Omental fat pad (tissue), 4 donors: ENCODE measurements at places on chromosomes 4 and X.

DNA sequence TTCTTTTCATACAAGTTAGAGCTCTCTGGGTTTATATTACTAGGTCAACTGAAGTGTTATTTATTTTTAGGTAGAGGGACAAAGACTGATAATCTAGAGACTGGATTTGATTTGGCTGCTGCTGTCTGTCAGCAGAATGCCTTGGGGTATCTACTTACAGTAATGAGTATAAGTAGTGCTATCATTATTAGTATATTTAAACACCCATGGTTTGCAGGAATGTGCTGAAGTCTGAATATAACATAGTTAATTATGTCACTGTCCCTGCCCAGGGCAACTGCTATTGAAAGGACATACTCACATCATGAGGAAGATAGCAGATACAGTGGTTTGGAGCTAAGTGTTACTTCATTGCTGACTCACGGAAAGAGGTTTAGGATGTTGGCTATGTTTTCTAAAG is 76.2 kb downstream of the PRRG1 start:
- DNase-seq, result no peak

DNA sequence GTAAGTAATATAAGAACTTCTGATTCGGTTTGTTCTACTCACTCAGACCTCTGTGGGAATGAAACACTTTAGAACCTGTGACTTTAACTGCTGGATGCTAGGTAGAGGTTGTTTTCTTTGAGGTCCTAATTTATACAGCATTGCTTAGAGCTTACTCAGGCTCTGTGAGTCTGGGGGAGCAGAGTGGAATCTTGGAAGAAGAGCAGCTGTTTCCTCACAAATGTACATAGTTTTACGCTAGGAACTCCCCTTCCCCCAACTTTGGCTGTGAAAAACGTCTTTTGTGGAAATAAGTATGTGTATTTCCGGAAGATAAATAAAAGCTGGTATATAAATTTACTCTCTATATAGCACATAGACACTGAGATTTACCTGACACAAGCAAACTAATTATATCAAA is 141.4 kb downstream of the NAA11 start:
- DNase-seq, result no peak

DNA sequence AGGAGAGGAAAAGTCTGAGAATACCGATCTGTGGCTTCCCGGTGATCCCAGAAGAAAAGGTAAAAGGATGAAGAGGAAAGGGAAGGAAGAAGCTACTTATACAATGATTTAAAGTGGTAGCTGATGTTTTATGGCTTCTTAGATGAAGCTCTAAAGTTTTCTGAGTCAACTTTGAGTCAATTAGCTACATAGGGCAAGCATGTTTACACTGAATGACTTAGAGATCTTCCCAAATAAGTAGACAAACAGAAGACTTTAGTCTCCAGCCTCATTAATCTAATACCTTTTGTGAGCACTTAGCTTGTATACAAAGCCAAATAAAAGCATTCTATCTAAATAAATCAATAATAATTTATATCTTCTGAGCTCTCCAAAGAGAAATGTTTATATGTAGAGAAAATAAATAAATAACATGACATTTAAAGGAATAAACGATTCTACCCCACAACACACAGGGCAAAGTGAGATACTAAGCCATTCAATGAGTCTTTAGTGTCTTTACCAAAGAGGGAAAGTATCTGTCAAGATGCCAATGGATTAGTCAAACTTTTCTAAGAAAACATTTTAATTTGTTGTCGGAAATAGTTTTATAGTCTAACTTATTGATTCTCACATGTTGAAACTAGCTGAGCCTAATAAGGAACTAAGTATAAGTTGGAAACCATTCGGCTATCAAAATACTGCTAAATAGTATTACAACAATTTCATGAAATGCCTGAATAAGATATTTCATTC is 46.0 kb upstream of the TMEM184C start:
- no peak for DNase-seq

DNA sequence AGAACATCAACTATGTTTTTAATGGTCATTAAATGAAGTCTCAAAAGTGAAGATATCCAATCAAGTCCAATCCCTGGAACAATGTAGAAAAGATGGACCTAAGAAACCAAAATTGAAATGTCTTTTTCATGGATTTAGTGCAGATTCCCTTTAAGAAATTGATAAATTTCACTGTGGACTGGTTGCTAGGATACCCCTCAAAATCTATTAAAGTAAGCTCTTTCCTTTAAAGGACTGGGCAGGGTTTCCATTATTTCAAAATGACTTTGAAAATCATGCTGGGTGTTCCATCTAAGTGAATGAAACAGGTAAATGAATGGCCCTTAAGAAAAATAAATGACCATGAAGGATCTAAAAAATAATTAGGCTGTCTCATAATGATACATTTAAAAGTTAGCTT is 28.6 kb downstream of the PLRG1 start:
- DNase-seq, result no peak

DNA sequence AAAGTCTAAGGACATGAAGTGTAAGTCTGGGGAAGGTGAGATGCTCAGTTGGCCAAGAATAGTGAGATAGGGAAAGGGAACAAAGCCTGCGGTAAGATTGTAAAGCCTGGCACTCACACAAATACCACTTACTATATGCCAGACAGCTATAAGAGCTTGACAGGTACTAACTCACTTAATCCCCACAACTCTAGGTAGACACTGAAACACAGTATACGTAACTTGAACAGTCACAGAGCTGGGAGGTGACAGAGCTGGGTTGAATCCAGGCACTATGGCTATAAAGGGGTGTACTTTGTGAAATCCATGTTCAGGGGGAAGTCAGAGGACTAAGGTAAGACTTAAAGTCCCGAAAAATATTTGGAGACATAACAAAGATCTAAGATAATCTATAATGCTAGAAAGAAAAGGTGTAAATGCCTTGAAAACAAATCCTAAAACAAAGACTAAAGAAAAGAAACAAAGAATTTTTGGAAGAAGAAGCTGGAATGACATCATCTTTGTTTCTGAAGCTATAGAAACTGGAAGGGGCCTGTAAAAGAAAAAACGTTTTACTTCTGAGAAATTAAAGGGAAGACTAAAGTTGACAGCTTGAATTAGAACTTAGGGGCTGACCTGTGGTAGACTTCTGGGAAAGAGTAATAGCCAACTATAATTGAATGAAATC is 172.5 kb downstream of the PPP3CA start:
- no peak for DNase-seq

- DNase-seq, result no peak
Observed at GRCh38 chr4:89039730-89040338, 17.2 kb downstream of the FAM13A start.

DNA sequence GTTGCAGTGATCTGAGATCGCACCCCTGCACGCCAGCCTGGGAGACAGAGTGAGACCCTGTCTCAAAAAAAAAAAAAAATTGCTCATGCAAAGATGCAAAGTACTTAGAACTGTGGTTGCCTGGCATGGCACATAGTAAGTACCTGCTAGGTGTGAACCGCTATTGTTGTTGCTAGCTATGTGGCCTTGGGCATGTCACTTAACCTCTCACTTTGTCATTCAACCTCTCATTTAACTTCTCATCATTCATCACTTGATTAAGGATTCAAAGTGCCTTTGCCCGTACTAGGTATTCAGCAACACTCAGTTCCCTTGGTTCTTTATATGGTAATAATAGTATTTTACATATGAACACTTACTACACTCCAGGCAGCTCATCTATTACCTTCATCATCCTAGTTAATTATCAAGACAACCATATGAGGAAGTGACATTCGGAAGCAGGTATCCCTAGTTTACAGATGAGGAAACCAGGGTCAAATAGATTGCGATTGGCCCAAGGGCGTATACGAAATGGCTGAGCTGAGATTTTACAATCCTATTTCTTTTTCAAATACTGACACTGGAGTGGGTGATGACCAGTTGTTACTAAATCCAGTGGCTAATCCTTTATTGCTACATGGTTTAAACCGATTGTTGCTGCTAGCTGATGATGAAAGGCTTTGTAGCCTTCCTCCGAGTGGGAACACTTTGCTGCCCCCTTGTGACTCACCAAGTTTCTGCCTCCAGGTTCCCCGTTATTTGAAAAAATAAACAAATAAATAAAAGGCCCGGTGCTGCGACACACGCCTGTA is 28.8 kb upstream of the SOWAHD start:
- no peak for DNase-seq

DNA sequence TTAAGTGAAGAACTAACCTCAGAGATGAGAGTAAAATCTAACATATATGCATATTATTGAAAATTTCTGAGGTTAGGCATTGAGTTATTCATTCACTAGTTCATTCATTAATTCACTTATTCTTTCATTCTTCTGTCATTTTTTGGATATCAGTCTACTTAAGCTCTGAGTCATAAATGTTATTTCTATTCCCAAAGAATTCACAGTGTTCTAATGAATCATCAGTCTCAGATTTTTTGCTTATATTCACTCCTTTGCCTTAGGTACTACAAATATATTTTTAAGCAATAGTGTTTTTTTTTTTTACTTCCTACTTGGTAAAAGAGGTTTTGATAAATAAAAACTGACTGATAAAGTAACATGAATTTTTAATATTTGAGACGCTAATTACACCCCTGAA is 95.2 kb upstream of the DKK2 start:
- DNase-seq, result no peak

DNA sequence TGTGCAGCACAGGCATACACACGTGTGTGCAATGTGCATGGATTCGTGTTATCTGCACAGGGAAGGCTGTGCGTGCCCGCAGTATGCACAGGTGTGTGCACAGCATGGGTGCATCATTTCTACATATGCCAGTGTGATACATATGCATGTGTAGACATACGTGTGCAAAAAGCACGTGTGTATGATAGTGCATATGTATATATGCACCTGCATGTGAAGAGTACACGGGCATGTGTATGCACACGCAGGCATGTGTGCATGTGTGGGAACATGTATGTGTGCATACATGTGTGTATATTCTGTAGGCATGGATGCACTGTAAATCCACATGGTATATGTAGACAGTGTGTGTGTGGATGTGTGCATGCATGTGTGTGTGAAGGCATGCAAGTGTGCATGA is 3.9 kb upstream of the ADRA2C start:
- no peak for DNase-seq

DNA sequence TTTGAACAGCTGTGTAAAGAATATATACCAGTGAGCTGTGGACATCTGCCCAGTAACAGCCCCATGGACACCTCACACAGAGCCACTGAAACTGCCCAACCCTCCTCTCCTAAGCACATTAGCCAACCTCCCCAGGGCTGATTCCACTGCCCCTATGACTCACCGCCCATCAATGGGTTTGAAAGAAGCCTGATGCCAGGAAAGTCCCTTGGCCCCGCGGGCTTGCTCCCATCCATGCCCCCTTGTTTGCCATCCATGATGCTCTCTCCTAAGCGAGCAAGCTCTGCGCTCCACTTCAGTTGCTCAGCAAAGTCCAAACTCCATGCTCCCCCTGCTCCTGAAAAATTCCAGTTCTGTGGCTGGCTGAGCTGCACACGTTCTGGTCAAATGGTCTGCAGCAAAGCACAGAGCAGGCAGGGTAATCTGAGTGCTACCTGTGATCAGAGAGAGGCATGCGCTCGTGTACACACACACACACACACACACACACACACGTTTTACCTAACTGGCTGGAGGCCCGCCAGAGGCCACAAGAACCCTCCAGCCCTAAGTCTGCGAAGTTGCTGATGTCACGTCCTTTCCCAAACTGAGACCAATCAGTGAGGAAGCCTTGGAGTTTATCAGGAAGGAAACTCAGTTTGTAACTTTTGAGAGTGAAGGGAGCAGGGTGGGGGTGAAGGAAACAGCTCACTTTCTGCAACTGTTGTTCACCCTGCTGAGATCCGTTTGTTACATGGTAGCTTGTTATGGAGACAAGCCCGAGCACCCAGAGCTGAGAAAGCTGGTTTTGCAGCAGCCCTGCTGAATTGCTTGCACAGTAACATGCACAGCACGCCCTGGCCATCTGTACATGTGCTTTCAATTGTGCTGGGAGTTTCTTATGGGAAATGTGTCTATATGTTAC is at the start of gene ASB9:
TSS of gene ASB9 (minus strand) at position 466 of the 904 bp plus-strand sequence. CDS start at position 257, 209 bp downstream.
- no peak for DNase-seq

DNA sequence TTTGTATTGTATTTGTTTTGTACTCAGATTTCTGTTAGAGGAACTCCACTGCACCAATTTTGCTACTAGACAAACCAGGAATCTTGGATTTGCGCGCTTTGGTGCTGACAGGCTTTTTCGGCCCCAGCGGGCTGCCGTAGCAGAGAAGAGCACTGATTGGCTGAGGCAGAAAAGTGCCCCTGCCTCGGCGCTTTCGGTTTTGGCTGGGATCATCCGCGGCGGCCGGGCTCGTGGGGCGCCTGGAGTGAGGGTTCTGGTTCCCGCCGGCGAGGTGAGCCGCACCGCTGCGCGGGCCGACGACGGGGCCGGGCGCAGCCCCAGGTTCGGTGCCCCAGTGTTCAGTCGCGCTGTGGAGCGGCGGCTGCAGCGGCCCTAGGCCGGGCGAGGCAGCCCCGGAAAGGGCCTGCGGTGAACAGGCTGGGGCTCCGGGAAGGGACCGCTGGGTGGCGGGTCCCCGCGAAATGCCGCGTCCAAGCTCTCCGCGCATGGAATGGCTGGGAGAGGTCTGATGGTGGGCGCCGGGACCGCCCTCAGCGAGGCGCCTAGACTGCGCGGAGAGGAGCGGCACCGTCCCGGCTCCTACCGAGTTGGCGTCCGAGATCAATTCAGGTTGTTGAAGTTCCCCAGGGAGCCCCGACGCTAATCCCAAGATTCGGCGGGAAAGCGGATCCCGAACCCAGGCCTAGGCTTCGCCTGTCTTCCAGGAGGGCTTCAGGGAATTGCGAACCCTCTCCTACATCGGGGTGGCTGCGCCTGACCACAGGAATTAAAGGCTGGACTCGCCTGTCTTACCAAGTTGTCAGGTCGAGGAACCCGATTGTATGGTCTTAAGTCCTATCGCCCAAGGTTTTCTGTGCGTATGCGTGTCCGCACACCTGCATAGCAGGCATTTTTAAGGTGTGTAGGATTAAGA is at the start of gene LSM6:
TSS of gene LSM6 (plus strand) at position 178 of the 913 bp plus-strand sequence. CDS start 7,204 bp downstream, outside the sequence.
- DNase-seq, result peak; percentile 55

GRCh38 chr4:71163317-71163716 is 169.9 kb downstream of the DCK start:
- DNase-seq, result no peak

DNA sequence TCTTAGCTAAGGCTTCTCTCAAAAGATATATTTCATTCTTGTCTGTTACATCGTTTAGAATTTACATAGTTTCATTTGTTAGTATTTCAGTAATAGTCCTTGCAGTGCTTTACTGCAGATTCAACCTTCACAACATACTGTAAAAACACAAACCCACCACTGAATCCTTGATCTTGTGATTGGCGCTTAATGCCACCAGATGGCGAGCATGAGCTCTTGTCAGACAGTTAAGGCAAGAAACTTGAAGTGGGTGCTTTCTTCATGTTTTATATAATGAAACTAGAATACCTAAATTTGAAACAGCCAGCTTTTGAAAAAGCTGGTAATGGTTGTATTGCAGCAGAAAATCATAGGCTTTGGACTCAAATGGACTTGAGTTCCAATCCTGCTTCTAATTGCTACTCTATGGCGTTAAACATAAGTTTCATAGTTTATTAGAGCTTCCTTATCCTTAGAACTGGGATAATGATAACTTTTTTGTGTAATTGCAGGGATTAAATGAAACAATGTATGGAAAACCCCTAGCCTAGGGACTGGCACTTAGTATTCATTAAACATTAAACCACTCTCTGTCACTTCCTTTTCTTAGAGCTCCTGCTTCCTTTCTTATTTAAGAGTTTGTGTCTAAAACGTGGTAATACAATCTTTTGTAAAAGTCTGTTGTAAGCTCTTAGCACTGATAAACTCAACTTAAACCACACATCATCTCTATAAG is 95.1 kb downstream of the USP9X start:
- peak; percentile 32 for DNase-seq

- no peak for DNase-seq
Observed at GRCh38 chr4:148430854-148431253, 11.4 kb downstream of the NR3C2 start.
